GM23248 (cell line): ENCODE measurements at places on chromosomes 1 and 21. TPM values are rescaled to one million over a fixed set of nuclear protein-coding genes. Genes with fewer than 3 reads are reported as not detected.
A peak's percentile ranks its signal among the peaks of the same experiment; 100 is the strongest.

DNA sequence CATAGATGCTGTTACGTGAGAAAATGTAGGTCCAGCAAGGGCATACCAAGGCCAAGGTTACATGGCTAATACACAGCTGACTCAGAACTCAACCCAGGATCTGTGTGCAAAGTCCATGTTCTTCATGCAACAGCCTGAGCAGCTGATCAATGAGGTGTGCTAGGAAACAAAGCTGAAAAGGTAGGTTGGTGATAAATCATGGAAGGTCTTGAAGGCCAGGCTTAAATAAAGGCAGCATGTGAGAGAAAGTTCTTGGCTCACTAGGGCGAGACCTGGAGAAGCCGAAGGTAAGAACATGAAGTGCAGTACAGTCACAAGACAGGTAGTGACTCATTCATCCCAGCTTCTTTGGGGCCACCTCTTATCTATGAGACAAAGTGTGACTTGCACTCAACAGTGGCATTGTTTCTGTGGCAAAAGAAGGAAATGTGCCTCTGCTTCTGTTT, 33.4 kb downstream of the TLR5 start:
- no peak for DNase-seq
- H3K27ac ChIP-seq, result no peak overlapping the region
- H3K4me1 ChIP-seq, result no peaks in the 10 kb centered on the region
- H3K4me3 ChIP-seq, result no peak overlapping the region
- H3K36me3 ChIP-seq, result no peaks in the 10 kb centered on the region
- peaks cover 40% of the 10 kb centered on the region for H3K27me3 ChIP-seq

DNA sequence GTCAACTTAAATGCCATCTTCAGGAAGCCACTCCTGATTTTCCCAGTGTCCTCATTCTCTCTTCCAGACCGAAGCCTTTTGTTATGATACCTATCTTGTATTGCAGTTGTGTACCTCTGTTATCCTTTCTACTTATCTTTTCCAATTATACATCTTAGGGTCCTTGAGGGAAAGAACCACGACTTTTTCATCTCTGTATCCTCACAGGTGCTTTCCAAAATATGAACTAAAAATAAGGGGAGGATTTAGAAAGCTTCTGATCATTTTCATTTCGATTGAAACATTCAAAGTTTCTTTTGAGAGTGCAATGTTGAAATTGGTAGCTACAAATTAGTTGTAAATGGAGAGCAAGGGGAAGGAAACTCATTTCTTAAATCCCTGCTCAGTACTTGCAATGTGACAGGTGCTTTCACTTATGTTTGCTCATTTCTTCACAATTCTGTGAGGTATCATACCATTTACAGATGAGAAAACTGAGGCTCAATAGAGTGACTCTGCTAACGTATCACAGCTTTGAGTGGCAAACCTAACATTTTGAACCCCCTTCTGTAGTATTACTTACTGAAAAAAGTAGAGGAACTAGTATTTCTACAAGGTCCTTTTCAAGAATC, 24.2 kb downstream of the SLC19A2 start:
- no peaks in the 10 kb centered on the region for H3K4me1 ChIP-seq
- H3K36me3 ChIP-seq, result no peaks in the 10 kb centered on the region
- H3K4me3 ChIP-seq, result no peak overlapping the region
- DNase-seq, result no peak
- H3K27ac ChIP-seq, result no peak overlapping the region

The NBPF10 gene
- total RNA-seq, result 2.3 and 3.2 TPM in 2 replicates

- 0 out of 2 replicates have a peak, but pooled peaks cover 3% of the 10 kb centered on the region for H3K36me3 ChIP-seq
- H3K27ac ChIP-seq, result peak overlapping the region; percentile 45
- no peaks in the 10 kb centered on the region for H3K27me3 ChIP-seq
- H3K4me3 ChIP-seq, result no peak overlapping the region
Observed at GRCh38 chr1:151905070-151905442, 4.3 kb downstream of the THEM4 start.

DNA sequence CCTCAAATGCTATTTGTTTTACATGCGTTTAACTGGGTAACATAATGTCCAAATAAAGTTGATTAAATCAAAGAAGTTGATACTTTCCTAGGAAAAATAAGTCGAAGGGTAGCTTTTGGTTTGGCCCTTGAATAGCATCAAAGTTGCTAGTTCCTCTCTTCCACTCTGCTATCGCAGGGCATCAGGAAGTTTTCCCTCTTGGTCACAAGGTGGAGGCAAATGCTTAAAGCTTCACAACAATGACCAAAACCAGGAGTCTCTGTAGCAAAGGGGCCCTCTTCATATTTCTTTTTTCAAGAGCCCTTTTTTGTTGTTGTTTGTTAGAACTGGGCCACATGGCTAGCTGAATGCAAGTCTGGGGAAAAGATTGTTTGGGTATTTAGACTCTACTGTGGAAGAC, 668.4 kb downstream of the KCNT2 start:
- H3K27me3 ChIP-seq, result no peaks in the 10 kb centered on the region
- peak; percentile 2 for DNase-seq
- no peaks in the 10 kb centered on the region for H3K4me1 ChIP-seq
- no peaks in the 10 kb centered on the region for H3K36me3 ChIP-seq

DNA sequence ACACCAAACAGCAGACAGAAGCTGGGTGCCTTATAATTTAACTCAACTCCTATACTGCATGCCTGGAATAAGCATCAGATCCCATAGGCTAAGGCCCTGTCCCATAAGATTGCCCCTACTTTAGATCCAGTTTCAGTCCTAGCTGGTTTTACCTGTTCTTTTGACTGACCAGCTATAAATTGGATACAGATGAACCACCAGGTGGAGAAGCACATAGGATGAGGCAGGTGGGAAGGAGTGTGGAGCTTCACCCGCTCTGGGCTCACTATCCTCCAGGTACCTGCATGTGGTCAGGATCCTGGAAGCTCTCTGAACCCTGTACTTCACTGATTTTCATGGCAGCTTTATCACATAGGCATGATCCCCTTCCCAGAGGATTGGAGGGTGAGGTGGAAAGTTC, 51.3 kb downstream of the MAST2 start:
- no peak for DNase-seq
- no peak overlapping the region for H3K4me3 ChIP-seq
- no peak overlapping the region for H3K27ac ChIP-seq
- H3K36me3 ChIP-seq, result no peaks in the 10 kb centered on the region

GRCh38 chr21:16421965-16422364, 692.2 kb downstream of the USP25 start:
- no peaks in the 10 kb centered on the region for H3K4me1 ChIP-seq
- H3K27me3 ChIP-seq, result no peaks in the 10 kb centered on the region
- DNase-seq, result no peak
- H3K27ac ChIP-seq, result no peak overlapping the region
- H3K36me3 ChIP-seq, result no peaks in the 10 kb centered on the region
- H3K4me3 ChIP-seq, result no peak overlapping the region

DNA sequence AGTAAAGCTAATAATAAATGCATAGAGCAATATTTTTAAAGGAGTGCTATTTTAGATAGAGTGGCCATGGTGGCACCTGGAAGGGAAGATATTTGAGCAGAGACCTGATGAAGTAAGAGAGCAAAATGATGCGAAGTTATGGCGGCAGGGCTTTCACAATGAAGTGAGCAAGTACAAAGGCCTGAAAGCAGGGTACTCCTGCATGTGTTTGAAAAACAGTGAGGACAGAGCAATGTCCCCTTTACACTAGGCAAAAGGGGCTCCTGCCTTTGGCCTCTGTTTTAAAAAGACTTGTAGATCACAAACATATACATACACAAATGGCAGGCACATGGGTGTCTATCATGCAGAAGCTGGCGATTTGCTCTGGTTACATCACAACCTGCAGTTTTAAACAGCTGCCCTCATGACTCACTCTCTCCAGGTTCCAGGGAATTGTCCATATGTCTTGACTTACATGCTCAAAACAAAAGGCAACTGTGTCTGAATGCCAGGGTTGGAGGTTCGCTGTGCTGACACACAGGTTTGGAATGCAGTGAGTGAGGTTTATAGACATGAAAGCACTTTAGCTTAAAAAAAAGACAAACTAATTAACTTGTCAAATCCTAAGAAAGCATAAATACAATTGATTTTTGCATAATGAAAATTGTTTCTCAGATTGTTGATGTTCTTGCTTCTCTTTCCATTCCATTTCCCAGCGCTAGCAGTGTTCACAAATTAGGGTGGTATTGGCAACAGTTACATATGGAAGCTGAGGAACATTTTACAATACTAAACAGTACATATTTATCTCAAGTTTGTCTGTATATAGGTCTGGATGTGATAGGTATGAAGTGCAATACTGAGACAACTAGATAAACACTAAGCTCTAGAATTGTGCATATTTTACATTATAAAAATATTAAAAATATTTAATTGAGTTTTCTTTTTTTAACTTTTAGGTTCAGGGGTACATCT, 313.9 kb downstream of the BARHL2 start:
- no peak overlapping the region for H3K27ac ChIP-seq
- H3K4me3 ChIP-seq, result no peak overlapping the region
- peaks cover 7% of the 10 kb centered on the region; the same call in 1 of the 2 replicates for H3K4me1 ChIP-seq
- DNase-seq, result peak; percentile 82
- H3K36me3 ChIP-seq, result no peaks in the 10 kb centered on the region
- H3K27me3 ChIP-seq, result no peaks in the 10 kb centered on the region

GRCh38 chr1:24708938-24709337, 36.3 kb upstream of the CLIC4 start:
- H3K27me3 ChIP-seq, result no peaks in the 10 kb centered on the region
- H3K27ac ChIP-seq, result no peak overlapping the region
- H3K36me3 ChIP-seq, result no peaks in the 10 kb centered on the region
- H3K4me1 ChIP-seq, result peaks cover 56% of the 10 kb centered on the region
- no peak for DNase-seq

The NTMT2 gene
- not detected in 2 replicates for total RNA-seq

- peaks cover 30% of the 10 kb centered on the region for H3K4me1 ChIP-seq
- peak overlapping the region; percentile 76 for H3K27ac ChIP-seq
Observed at GRCh38 chr1:8089535-8090228, 63.6 kb upstream of the ERRFI1 start.

- H3K27ac ChIP-seq, result no peak overlapping the region
- 0 out of 2 replicates have a peak, but pooled peaks cover 8% of the 10 kb centered on the region for H3K4me1 ChIP-seq
- H3K4me3 ChIP-seq, result no peak overlapping the region
- H3K27me3 ChIP-seq, result no peaks in the 10 kb centered on the region
Observed at GRCh38 chr1:46364612-46365011, 24.0 kb downstream of the NSUN4 start.

The FCRL4 gene
- total RNA-seq, result not detected in 2 replicates

The BRINP2 gene
- not detected in 2 replicates for total RNA-seq

DNA sequence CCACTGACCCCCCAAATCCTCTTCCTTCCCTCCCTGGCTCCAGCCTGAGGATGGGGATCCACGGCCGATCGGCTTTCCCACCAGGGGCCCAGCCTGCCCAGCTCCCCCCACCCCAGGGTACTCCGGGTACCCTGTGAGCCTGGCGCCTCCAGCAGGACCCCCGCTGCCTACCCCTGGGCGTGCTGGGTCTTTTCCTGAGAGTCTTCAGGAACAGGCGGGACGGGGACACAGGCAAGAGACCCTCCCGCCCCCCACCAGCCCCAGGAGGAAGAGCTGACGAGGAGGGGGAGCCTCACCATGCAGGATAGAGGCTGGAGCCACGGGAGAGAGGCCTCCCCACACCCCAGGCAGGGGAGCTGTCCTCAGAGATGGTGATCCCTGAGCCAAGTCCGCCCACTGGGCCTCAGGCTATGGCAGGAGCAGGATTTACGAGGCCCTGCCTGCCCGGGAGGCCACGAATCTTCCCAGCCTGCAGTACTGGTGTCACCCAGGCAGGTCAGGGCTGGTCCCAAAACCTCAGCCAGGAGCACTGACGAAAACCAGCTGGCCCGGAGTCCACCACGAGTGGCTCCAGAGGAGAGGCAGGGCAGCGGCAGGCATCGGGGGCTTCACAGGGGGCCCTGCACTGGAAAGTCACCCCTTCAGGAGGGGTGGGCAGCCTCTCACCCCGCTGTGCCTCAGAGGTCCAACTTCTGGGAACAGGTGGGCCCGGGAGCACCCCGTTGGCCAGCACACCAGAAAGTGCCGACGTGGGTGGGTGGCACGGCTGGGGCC, 58.0 kb downstream of the MEGF6 start:
- H3K27me3 ChIP-seq, result peaks cover 6% of the 10 kb centered on the region; the same call in 1 of the 2 replicates
- no peaks in the 10 kb centered on the region for H3K4me1 ChIP-seq
- no peak overlapping the region for H3K27ac ChIP-seq
- H3K36me3 ChIP-seq, result no peaks in the 10 kb centered on the region
- H3K4me3 ChIP-seq, result no peak overlapping the region

DNA sequence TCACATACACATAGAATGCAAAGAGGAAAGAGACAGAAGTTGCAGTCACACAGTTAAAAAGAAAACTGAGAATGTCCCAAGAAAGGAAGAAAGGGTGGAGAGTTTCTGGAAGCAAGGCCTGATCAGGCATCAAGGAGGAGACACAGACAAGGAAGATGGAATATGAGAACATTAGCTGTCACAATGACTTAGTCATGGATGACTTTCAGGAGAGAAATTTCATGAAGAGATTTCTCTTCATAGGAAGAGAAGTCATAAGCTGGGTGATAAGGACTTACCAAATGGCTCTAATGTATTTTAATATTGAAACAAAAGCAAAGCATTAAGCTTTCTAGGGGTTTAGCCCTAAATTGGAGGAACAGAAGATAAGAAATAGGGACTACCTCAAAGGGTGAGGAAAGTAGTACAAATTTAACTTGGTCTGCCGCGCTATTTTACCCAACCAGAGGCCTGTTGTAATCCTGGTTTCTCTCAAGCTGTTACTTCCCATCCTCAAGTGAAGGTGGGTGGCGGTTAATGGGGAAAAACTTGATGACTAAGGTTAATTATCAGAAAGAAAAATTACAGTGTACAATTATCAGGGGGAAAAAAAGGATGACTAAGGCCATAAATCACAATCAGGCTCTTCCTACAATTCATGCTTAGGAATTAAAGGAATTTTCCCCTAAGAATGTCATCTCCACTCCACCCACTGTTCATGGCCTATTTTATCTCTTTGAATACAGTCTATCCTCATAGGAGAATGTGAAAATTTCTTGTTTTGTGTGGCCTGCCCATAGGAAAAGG, 93.9 kb upstream of the ADGRL2 start:
- H3K4me1 ChIP-seq, result peaks cover 61% of the 10 kb centered on the region
- H3K27me3 ChIP-seq, result no peaks in the 10 kb centered on the region
- no peaks in the 10 kb centered on the region for H3K36me3 ChIP-seq
- peak overlapping the region; percentile 73 for H3K27ac ChIP-seq
- peak; percentile 85 for DNase-seq

GRCh38 chr1:224831501-224831900, 98.0 kb upstream of the DNAH14 start:
- H3K36me3 ChIP-seq, result no peaks in the 10 kb centered on the region
- no peaks in the 10 kb centered on the region; the same call in 1 of the 2 replicates for H3K27me3 ChIP-seq
- H3K4me3 ChIP-seq, result no peak overlapping the region
- H3K4me1 ChIP-seq, result peaks cover 5% of the 10 kb centered on the region
- H3K27ac ChIP-seq, result no peak overlapping the region
- DNase-seq, result peak; percentile 55

The FMO3 gene
- total RNA-seq, result not detected in 2 replicates
